ENCODE measurements at places on chromosomes 7 and 10.
A peak's percentile ranks its signal among the peaks of the same experiment; 100 is the strongest.

- DNase-seq: no peak
Observed at GRCh38 chr10:55740110-55740509, 620.9 kb downstream of the ZWINT start.

GRCh38 chr7:101126651-101127459, at the start of gene SERPINE1:
SERPINE1 (plus strand) TSS chr7:101127104; CDS start chr7:101128394, 1,290 bp downstream.
- peak; percentile 87 for DNase-seq

GRCh38 chr10:21020545-21020944, 123.4 kb upstream of the NEBL start:
- DNase-seq: no peak

- DNase-seq: no peak
Observed at GRCh38 chr7:157395206-157395605, 58.4 kb downstream of the DNAJB6 start.
